Stimulated activated naive B cell treated with anti-CD40 and anti-IgM and Interleukin-4, amounts not matched to agents 10 μg/mL and 1 μg/mL and 100 μg/mL, for 72 hours (primary cell): ENCODE measurements at places on chromosomes 16 and 17.

DNA sequence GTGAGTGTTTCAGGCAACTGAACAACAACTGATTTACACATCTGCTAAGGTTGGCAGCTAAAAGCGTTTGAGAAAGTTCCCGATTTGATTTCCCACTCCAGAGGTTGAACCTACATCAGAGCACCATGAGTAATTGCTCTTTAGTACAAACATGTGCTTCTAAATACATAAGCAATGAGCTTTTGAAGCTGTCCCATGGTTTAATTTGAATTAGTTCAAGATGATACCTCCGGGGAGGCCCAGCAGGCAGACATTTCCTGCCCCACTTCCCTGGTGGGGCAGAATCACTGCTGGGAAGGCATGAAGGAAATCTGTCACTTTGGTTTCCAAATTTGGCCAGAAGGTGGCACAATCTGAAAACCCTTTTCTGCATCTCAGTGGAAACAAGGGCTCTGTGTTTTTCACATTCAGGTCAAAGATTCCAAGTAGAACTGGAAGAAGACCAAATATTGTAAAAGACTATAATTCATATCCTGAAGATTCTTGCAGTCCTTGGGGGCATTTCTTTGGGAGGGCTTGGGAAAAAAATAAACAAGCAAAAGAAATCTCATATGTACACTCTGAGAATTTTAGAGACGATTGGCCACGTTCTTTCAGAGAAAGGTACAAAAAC, 176.2 kb upstream of the FAM20A start:
- no peaks in the 10 kb centered on the region for H3K27me3 ChIP-seq
- H3K27ac ChIP-seq = no peak overlapping the region

- H3K4me1 ChIP-seq = peaks cover 5% of the 10 kb centered on the region
- no peak overlapping the region for H3K4me3 ChIP-seq
- H3K27me3 ChIP-seq = peaks cover 17% of the 10 kb centered on the region
- H3K36me3 ChIP-seq = no peaks in the 10 kb centered on the region
- H3K27ac ChIP-seq = peak overlapping the region; percentile 49
- DNase-seq = no peak
Observed at GRCh38 chr17:8393470-8394231, 4.0 kb downstream of the RNF222 start.

DNA sequence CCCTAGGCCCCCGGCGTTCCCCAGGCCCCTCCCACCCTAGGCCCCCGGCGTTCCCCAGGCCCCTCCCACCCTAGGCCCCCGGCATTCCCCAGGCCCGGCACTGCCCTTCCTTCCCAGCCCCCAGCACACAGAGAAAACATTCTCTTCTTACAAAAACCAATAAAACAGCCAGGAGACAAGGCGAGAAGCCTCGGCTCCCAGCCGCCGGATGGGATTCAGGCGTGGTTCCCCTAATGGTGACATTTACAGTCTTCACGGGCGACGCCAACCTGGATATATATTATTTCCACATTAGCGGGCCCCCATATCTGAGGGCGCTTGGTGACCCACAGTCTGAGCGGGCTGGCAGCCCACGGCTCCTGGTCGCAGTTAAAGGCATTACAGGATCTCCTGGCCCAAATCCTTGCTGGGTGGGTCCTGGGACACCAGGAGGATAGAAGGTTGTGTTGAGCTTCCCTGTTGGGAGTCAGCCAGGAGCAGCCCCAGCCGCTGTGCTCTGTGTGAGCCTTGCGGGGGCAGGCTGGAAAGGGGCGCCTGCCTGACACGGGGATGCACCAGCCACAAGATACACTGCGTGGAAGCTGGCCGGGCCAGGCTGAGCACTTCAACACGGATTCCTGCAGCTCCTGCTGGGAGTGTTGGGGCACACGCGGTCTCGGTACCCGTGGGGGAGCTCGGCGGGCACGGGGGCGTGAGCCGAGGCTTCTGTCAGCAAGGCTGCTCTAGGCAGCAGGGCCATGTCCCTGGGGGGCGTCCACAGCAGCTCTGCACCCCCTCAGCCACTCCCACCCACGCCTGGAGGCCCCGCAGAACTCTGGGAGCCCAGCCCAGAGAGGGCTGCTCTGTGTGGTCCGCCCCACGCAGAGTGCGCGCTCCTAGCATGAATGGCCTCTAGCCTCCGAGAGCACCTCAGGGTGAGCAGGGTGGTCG, 83.7 kb downstream of the LMF1 start:
- H3K4me3 ChIP-seq = no peak overlapping the region
- H3K27me3 ChIP-seq = no peaks in the 10 kb centered on the region
- DNase-seq = no peak
- H3K27ac ChIP-seq = no peak overlapping the region
- H3K4me1 ChIP-seq = no peaks in the 10 kb centered on the region

- no peak overlapping the region for H3K4me3 ChIP-seq
- H3K27me3 ChIP-seq = no peaks in the 10 kb centered on the region
- no peak for DNase-seq
- peaks cover 55% of the 10 kb centered on the region for H3K36me3 ChIP-seq
- H3K27ac ChIP-seq = peak overlapping the region; percentile 6
- no peaks in the 10 kb centered on the region for H3K4me1 ChIP-seq
Observed at GRCh38 chr16:53257001-53257400, 177.3 kb upstream of the RBL2 start.

DNA sequence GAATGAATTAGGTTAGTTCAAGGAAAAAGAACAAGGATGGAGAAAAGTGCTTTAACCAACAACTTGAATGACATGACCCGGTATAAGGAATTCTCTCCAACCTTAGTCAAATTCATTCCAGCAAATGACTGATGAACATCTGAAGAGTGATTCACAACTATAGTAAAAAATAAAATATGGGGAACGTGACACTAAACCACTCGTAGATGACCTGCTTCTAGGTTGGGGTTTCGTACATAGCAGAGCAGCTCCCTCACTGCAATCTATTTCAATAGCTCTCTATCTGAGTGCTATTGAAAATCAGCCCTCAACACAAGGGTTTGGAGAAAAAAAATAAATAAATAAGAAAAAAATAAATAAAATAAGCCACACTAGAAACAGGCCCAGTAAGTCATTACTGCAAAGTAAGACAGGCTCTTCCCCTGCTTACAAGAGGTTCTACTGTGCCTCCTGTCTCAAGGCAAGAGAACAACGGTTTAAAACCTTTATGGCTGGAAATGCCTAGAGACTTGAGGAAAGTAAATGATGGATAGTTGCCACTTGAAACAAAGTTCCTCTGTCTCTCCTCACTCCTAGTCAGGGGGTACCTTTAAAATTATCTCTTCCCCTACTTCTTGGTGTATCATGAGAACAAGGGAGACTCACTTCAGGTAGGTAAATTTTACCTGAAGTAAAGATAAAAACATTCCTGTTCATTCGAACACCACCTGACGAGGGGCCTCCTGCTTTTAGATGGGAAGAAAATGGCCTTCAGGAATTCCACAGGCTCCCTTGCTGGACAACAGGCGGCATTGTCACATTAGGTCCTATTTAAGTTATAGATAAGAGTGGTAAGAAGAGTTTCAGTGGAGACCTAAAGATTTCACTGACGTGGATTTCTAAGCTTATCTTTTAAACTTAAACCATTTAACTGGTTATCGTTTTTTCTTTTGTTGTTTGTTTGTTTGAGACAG, 20.5 kb downstream of the COG7 start:
- no peaks in the 10 kb centered on the region for H3K4me1 ChIP-seq
- H3K27me3 ChIP-seq = no peaks in the 10 kb centered on the region
- no peak overlapping the region for H3K27ac ChIP-seq

DNA sequence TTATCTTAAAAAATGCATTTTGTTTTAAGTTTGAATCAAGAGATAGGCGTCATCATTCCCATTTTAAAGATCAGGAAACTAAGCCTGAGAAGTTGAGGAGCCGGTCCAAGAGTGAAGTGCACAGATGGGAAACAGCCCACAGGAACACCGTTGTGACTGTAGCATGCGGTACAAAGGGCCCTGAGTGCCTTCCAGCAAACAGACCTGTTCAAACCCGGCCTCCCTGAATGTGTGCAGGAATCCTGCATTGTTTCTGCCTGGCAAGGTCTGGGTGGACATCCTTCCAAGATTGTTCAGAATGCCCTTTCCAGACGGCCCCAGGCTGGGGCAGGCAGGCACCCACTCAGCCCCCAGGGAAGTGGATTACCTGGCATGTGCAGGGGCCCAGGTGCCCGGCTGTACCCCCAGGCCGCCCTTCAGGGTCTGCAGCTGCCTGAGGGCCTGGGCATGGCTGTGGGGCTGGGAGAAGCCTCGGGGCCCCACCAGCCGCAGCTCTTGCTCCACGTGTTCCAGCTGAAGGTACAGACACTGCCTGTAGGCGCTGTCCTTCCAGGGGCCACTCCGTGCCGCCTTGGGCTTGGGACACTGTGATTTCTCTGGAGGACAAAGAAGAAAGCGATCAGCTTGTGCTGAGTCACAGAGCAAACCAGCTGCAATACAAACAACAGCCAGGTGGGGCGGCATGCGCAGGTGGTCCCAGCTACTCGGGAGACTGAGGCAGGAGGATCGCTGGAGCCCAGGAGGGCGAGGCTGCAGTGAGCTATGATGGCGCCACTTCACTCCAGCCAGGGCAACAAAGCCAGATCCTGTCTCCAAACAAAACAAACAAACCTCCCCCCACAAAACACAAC, 45.0 kb upstream of the GCSH start:
- H3K4me1 ChIP-seq = peaks cover under 1% of the 10 kb centered on the region
- no peak overlapping the region for H3K4me3 ChIP-seq
- no peak for DNase-seq
- peaks cover 9% of the 10 kb centered on the region for H3K27me3 ChIP-seq
- no peaks in the 10 kb centered on the region for H3K36me3 ChIP-seq

DNA sequence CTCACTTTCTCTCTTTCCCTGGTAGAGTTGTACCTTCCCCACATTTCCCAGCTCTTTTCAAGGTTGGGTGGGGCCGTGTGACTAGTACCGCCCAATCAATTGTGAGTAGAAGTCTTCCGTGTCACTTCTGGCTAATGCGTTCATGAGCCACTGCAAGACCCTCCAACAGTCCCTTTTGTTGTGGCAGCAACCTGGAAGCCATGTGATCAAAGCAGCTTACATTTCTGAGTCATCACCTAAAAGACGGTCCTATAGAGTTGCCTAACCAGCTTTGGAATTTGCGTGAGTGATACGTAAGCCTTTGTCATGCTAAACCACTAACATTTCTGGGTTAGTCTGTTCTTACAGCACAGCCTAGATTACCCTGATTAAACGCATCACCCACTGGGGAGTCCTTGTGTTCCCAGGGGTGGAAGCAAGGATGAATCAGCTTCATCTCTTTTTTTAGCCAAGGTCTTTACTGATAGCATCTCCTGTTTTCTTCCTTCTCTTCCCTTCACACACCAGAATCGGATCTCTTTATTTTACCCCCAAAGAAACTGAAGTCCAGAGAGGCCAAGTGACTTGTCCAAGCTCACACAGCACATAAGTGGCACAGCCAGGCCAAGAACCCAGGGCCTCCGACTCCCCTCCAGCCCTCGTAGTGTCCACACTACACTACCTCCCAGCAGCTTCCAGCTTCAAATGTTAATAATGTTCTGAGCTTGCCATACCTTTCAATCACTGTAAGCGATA, 366.3 kb upstream of the XYLT1 start:
- H3K4me1 ChIP-seq = no peaks in the 10 kb centered on the region
- no peak overlapping the region for H3K27ac ChIP-seq
- H3K27me3 ChIP-seq = peaks cover 14% of the 10 kb centered on the region
- no peak overlapping the region for H3K4me3 ChIP-seq
- no peak for DNase-seq

GRCh38 chr16:351804-352520, 561 bp downstream of the AXIN1 start:
- H3K27me3 ChIP-seq = no peaks in the 10 kb centered on the region
- peak overlapping the region; percentile 84 for H3K4me3 ChIP-seq
- peak overlapping the region; percentile 84 for H3K27ac ChIP-seq
- peaks cover 22% of the 10 kb centered on the region for H3K4me1 ChIP-seq
- peaks cover 18% of the 10 kb centered on the region for H3K36me3 ChIP-seq
- DNase-seq = no peak

DNA sequence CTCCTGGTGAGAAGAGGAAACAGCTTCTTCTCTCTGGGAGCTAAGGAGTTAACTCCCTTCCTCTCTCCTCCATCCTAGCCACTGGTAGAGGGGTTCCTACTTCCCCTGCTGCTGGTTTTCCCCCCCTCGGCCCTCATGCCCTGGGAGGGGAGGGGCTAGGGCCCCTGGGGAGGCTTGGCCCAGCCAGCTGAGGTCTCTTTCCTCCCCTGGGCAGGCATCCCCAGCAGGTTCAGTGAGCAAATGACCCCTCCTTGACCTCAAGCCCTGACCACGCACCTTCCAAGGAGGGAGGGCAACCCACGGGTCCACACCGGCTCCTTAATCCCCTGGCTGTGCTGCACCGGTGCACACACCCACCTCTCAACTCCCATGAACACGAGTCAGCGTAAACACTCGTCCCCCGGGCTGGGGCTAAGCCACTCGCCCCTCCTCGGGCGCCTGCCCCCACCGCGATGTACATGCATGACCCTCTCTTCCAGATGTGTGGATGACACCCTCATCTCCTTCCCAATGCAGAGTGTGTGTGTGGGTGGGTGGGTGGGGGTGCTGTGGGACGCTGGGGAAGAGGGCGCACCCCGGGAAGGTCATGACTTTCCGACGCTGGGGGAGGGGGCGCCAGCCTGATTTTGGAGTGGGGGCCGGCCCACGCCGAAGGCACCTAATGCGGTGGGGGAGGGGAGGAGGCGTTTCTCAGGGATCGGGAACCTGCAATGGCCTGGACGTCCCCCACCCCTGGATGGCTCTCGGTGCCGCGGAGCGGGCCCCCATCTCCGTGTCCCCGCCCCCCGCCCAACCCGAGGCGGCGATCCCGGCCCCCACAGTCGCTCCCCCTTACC, 33.7 kb downstream of the SRCIN1 start:
- no peak for DNase-seq
- no peaks in the 10 kb centered on the region for H3K36me3 ChIP-seq
- peak overlapping the region; percentile 54 for H3K4me3 ChIP-seq
- H3K27me3 ChIP-seq = peaks cover 94% of the 10 kb centered on the region

DNA sequence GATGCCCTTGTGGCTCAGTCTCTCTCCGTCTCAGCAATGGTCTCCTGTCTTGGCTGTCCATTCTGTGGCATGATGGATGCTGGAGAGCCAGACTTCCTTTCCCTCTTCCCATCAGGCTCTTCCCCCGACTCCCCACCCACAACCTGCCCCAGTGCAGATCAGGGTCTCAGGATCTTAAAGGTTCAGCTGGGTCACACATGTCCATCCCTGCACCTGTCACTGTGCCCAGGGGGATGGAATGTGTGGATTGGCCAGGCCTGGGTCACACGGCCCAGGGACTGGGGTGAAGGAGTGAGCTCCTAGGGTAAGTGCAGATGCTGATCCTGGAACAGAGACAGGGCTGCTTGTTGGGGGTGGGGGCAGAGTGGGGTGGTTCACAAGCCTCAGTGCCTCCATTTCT, 23.0 kb downstream of the ADGRG5 start:
- no peak for DNase-seq
- H3K4me1 ChIP-seq = peaks cover 17% of the 10 kb centered on the region
- peaks cover 66% of the 10 kb centered on the region for H3K36me3 ChIP-seq
- no peak overlapping the region for H3K4me3 ChIP-seq

GRCh38 chr16:24939738-24940137, 75.4 kb downstream of the ARHGAP17 start:
- no peak for DNase-seq
- H3K27me3 ChIP-seq = no peaks in the 10 kb centered on the region
- no peaks in the 10 kb centered on the region for H3K4me1 ChIP-seq

- H3K27ac ChIP-seq = no peak overlapping the region
- DNase-seq = no peak
- no peaks in the 10 kb centered on the region for H3K27me3 ChIP-seq
- no peaks in the 10 kb centered on the region for H3K36me3 ChIP-seq
- H3K4me3 ChIP-seq = no peak overlapping the region
Observed at GRCh38 chr17:71472809-71473789, 647.7 kb upstream of the SOX9 start.
